ENCODE measurements at places on chromosomes 2 and 18. TPM values are rescaled to one million over a fixed set of nuclear protein-coding genes. Genes with fewer than 3 reads are reported as not detected.

DNA sequence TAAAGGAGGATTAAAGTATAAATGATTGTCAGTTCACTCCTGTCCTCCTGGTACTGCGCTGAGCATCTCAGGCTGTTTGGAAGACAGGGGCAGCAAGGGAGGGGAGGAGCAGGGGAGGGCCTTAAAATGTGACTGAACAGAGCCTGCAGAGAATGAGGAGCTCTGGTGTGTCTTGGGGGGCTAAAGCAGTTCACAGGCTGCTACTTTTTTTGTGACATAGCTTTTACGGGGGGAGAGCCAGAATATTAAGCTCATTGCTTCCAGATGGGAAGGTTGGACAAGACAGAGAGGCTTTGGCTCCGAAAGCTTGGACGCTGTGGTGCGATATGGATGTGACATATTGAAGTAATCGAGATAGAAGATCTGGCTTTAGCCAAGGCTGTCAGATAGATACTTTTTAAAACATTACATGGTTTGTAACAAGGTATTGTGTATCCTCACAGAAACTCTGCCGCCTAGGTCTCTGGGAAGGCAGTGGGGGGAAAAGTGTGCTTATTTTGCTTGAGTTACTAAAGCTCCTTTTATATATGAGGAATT lies 40.5 kb downstream of the RDH14 start:
- no peak for DNase-seq

APCDD1 gene
- 5.3 TPM for total RNA-seq

BMP10 gene
- total RNA-seq = not detected

DNA sequence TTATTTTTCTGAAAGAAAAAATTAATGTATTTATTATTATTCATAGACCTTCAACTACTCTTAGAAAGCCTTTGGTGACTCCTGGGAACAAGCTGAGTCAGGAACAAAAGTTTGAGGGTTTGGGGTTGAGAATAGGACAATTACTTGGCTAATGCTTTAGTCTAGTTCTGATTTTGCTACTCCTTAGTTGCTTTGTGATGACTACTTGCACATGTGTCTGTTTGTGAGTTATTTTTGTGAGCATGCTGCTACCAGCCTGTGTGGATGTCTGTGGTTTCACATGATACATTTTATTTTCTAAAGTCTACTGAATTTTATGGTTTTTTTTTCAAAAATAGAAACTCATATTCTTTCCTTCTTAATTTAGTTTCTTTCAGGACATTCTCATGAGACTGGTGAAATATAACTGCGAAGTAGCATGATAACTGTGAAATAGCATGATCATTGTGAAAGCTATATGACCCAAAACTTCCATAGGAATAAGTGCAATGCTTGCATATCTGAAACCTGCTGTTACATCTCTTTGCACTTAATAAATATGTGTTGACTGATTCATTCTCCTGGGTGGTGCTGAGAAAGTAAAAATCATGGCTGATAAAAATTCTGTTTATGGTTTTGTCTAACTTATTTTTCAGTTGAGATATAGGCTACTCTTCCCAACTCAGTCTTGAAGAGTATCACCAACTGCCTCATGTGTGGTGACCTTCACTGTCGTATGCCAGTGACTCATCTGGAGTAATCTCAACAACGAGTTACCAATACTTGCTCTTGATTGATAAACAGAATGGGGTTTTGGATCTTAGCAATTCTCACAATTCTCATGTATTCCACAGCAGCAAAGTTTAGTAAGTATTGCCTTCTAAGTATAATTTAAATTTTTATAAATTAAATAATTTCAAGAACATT lies 17.9 kb upstream of the IL18R1 start:
- no peak for DNase-seq

ARHGAP15 gene
- 0.15 TPM for total RNA-seq

- no peak for DNase-seq
These were observed 81.6 kb upstream of the CTDP1 start for GRCh38 chr18:79597831-79598632.

Measured in H4 (cell line).